ENCODE measurements at places on chromosomes 5 and 9. TPM values are rescaled to one million over a fixed set of nuclear protein-coding genes. Genes with fewer than 3 reads are reported as not detected.
A peak's percentile ranks its signal among the peaks of the same experiment; 100 is the strongest.

Gene PCDHB11
- total RNA-seq = not detected

Gene GDA
- not detected for total RNA-seq

Gene PCDHGB2
- total RNA-seq = 0.64 TPM

Gene SOX30
- 0.14 TPM for total RNA-seq

Gene ZCCHC10
- total RNA-seq = 20.1 TPM

Gene LCN2
- total RNA-seq = not detected

Gene PRSS3
- total RNA-seq = not detected

Gene TMEM8B
- 7.4 TPM for total RNA-seq

Gene QSOX2
- 14.8 TPM for total RNA-seq

Gene FOXI1
- not detected for total RNA-seq

Gene LHX3
- total RNA-seq = not detected

- no peaks in the 10 kb centered on the region for H3K27me3 ChIP-seq
- H3K36me3 ChIP-seq = no peaks in the 10 kb centered on the region
- no peak overlapping the region for H3K27ac ChIP-seq
Measured at GRCh38 chr5:54194318-54194717, 116.1 kb downstream of the ARL15 start.

DNA sequence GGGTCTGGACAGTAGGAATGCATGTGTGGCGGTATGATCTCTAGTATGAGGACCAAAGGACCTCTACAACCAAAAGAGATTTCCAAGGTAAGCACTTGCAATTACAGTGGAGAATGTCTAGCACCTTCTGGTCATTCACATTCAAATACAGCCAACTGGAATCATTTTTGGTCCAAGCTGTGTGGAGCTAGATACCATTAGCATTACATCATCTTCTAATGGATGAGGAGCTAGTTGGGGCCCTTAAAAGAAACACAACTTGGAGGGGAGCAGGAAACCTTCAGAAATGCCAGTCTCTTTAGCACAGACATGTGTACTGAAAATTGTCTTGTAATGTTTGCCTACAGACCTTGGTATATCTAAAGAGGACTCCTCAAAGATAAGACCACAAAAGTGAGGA, 244.7 kb downstream of the BNC2 start:
- no peak for DNase-seq
- H3K27ac ChIP-seq = no peak overlapping the region
- H3K27me3 ChIP-seq = no peaks in the 10 kb centered on the region
- no peaks in the 10 kb centered on the region for H3K36me3 ChIP-seq
- H3K4me3 ChIP-seq = no peak overlapping the region
- H3K4me1 ChIP-seq = no peaks in the 10 kb centered on the region

DNA sequence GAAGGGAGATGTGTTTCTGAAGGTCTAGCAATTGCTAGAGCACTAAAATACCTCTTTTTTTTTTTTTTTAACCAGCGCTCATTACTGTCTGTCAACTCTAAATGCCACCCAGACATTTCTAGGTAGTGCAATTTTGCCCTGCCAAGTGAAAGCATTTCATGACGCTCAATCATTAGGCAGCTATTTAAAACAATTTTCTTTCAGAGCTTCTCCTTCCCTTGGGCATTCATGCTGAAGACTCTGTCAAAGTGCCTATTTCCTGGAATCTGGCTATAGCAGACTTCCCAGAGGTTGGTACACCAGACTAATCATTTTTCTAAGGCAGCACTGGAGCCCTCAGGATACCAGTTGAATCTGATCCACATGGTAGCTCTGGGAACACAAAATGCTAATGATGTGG, 97.0 kb upstream of the ANKRD55 start:
- no peak overlapping the region for H3K4me3 ChIP-seq
- no peak for DNase-seq
- H3K27ac ChIP-seq = peak overlapping the region; percentile 67
- H3K36me3 ChIP-seq = no peaks in the 10 kb centered on the region
- H3K4me1 ChIP-seq = peaks cover 59% of the 10 kb centered on the region

DNA sequence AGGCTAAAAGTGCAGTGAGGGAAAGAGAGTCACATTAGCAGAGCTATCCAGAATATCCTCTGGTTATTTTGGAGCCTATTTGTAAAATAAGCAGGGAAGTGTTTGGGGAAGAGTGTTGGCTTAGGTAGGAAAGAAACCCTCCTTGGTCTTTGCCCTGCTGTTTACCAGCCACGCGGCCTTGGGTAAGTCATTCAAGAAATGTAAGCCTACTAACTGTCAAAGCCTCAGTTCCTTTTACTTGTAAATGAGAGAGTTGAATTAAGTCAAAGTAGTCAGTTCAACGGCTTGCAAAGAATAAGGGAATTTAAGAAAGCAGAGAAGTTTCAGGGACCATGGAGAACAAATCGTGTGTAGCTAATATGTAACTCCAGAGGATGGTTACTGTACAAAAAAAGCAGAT, 75.8 kb upstream of the TNC start:
- DNase-seq = no peak
- H3K36me3 ChIP-seq = no peaks in the 10 kb centered on the region

DNA sequence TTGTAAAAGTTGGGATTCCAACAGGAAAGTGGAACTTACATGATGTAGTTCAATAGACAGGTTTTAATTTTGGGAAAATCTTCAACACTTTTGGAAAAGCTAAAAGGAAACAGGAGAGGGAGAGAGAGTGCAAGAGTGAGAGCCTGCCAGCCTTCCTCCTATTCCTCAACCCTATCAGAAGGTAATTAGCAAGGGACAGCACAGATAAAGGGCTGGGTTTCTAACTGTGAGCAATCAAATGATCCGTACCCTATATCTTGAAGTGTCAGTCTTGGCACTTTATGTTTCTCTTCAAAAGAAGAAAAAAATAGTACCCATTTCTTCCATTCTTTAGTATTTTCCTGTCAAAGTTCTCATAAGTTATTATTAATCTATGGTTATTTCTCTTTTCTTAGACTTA, 79.4 kb downstream of the FER start:
- no peak for DNase-seq
- H3K4me3 ChIP-seq = no peak overlapping the region
- H3K27ac ChIP-seq = no peak overlapping the region
- no peaks in the 10 kb centered on the region for H3K4me1 ChIP-seq
- H3K27me3 ChIP-seq = no peaks in the 10 kb centered on the region

GRCh38 chr9:134558124-134558905, 83.3 kb upstream of the COL5A1 start:
- no peaks in the 10 kb centered on the region for H3K4me1 ChIP-seq
- DNase-seq = no peak
- H3K4me3 ChIP-seq = no peak overlapping the region
- no peak overlapping the region for H3K27ac ChIP-seq
- no peaks in the 10 kb centered on the region for H3K36me3 ChIP-seq
- no peaks in the 10 kb centered on the region for H3K27me3 ChIP-seq

GRCh38 chr9:28883234-28883633, 1310.0 kb upstream of the C9orf72 start:
- no peak overlapping the region for H3K27ac ChIP-seq
- no peaks in the 10 kb centered on the region for H3K27me3 ChIP-seq
- no peaks in the 10 kb centered on the region for H3K4me1 ChIP-seq
- H3K4me3 ChIP-seq = no peak overlapping the region

GRCh38 chr5:10607023-10607665, 43.3 kb downstream of the ANKRD33B start:
- no peak overlapping the region for H3K27ac ChIP-seq
- no peaks in the 10 kb centered on the region for H3K27me3 ChIP-seq
- H3K4me1 ChIP-seq = no peaks in the 10 kb centered on the region
- no peak for DNase-seq
- no peak overlapping the region for H3K4me3 ChIP-seq
- no peaks in the 10 kb centered on the region for H3K36me3 ChIP-seq

DNA sequence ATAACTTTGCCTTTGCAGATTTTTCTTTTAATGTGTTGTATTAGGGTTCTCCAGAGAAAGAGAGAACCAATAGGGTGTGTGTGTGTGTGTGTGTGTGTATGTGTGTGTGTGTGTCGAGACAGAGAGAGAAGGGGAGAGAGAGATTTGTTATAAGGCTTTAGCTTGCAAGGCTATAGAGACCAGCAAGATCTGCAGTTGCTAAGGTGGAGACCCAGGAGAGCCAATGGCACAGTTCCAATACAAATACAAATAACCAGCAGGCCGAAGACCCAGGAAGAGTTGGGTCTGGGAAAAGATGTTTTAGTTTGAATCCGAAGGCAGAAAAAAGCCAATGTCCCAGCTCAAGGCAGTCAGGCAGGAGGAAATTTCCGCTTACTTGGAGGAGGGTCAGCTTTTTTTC, 23.0 kb downstream of the TMOD1 start:
- no peak for DNase-seq
- no peaks in the 10 kb centered on the region for H3K27me3 ChIP-seq
- H3K4me1 ChIP-seq = no peaks in the 10 kb centered on the region
- H3K4me3 ChIP-seq = no peak overlapping the region
- H3K36me3 ChIP-seq = no peaks in the 10 kb centered on the region

- no peaks in the 10 kb centered on the region for H3K36me3 ChIP-seq
- DNase-seq = no peak
- H3K27ac ChIP-seq = no peak overlapping the region
- H3K27me3 ChIP-seq = no peaks in the 10 kb centered on the region
- H3K4me1 ChIP-seq = no peaks in the 10 kb centered on the region
- H3K4me3 ChIP-seq = no peak overlapping the region
Measured at GRCh38 chr5:166957782-166958181, 1333.7 kb upstream of the WWC1 start.

GRCh38 chr5:179930788-179931473, 23.2 kb upstream of the TBC1D9B start:
- H3K36me3 ChIP-seq = no peaks in the 10 kb centered on the region
- no peaks in the 10 kb centered on the region for H3K27me3 ChIP-seq
- no peaks in the 10 kb centered on the region for H3K4me1 ChIP-seq
- DNase-seq = no peak
- H3K27ac ChIP-seq = no peak overlapping the region

GRCh38 chr9:99544526-99544925, 277.2 kb upstream of the NR4A3 start:
- no peaks in the 10 kb centered on the region for H3K36me3 ChIP-seq
- no peaks in the 10 kb centered on the region for H3K27me3 ChIP-seq
- no peak for DNase-seq
- H3K4me3 ChIP-seq = no peak overlapping the region

DNA sequence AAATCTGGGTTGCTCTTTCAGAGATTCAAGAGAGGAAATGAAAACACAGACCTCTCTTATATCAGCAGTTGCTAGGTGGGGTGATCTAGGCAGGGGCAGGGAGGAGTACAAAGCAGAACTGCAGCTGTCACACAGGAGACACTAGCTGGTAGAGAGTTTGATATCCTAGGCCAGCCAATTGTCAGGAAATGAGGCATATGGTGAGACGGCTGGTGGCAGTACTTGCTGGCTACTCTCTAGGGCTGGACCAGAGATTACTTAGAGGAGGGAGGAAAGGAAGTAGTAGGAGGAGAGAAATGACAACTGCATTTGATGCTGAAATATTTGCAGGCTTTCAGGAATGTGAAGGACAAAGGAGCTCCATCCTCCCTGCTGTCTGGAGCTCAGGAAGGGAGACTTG, 113.8 kb downstream of the TRIM32 start:
- DNase-seq = no peak
- H3K4me3 ChIP-seq = no peak overlapping the region
- H3K27me3 ChIP-seq = no peaks in the 10 kb centered on the region
- no peaks in the 10 kb centered on the region for H3K36me3 ChIP-seq

GRCh38 chr5:158819840-158820620, 279.7 kb downstream of the EBF1 start:
- no peak overlapping the region for H3K4me3 ChIP-seq
- H3K4me1 ChIP-seq = no peaks in the 10 kb centered on the region
- H3K36me3 ChIP-seq = no peaks in the 10 kb centered on the region
- no peak for DNase-seq
- H3K27me3 ChIP-seq = no peaks in the 10 kb centered on the region
- no peak overlapping the region for H3K27ac ChIP-seq

DNA sequence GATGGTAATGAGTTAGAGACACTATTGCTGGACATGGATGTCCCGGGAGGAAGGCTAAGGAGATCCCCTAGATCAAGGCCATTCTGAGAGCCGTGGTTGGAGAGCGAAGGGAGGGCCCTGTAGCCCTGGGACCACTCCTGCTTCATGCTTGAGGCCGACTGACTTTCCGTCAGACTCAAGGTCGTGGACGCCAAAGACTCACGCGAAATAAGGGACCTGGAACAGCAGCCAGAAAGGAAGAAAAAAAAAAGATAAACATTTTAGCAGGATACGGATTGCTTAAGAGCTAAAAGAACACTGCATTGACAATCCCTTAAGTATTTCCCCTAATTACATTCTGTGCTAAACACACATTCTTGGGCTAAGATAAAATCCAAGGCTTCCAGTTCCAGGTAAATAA, 181.2 kb downstream of the GLIS3 start:
- no peaks in the 10 kb centered on the region for H3K4me1 ChIP-seq
- no peak overlapping the region for H3K27ac ChIP-seq
- no peak for DNase-seq
- no peaks in the 10 kb centered on the region for H3K27me3 ChIP-seq

DNA sequence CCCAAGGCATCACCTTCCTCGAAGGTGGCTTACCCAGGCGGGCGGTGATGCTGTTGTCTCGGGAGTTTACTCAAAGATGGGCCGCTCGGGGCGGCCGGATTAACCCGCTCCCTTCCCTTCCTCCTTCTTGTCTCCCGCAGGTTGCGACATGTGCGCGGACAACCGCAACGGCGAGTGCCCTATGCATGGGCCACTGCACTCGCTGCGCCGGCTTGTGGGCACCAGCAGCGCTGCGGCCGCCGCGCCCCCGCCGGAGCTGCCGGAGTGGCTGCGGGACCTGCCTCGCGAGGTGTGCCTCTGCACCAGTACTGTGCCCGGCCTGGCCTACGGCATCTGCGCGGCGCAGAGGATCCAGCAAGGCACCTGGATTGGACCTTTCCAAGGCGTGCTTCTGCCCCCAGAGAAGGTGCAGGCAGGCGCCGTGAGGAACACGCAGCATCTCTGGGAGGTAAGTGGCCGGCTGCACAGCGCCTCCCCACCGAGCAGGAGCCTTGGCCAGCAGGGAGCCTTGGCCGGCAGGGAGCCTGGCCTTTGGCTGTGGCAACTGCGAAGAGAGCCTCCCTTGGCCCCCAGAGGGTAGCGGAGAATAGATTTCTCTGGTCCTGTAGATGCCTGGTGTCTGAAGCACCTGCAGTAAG, 10.6 kb downstream of the PRDM6 start:
- DNase-seq = no peak
- H3K4me3 ChIP-seq = no peak overlapping the region
- H3K36me3 ChIP-seq = no peaks in the 10 kb centered on the region

- H3K27me3 ChIP-seq = no peaks in the 10 kb centered on the region
- DNase-seq = no peak
- H3K4me3 ChIP-seq = no peak overlapping the region
- H3K36me3 ChIP-seq = no peaks in the 10 kb centered on the region
- no peaks in the 10 kb centered on the region for H3K4me1 ChIP-seq
Measured at GRCh38 chr9:1606253-1606652, 408.9 kb upstream of the SMARCA2 start.

Measured in CD4-positive, alpha-beta memory T cell (primary cell).